ENCODE measurements at places on chromosomes 6 and 20.

- DNase-seq: no peak
Observed at GRCh38 chr6:33116417-33116816, 40.6 kb downstream of the HLA-DPB1 start.

DNA sequence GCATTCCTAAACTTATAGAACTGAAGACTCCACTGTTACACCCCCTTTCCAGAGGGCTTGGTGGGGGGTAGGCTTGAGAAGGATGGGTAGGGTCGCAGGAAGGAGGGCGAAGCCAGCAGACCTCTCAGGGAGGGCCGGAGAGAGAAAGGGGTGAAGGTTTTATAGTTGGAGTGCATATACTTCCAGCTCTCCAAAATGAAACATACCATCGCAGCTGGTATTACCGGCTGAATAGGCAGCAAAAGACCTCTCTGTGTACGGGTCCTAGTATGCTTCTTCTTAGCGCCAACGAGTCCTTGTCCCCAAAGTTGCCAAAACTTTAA lies 1.0 kb upstream of the VGLL2 start:
- DNase-seq: peak; percentile 27

GRCh38 chr6:135306740-135307420 lies 125.8 kb downstream of the MYB start:
- DNase-seq: no peak

GRCh38 chr20:37984018-37984785 lies 49.1 kb downstream of the TTI1 start:
- no peak for DNase-seq

GRCh38 chr6:44662461-44663121 lies 275.1 kb downstream of the CDC5L start:
- peak; percentile 45 for DNase-seq

GRCh38 chr6:13006578-13007300 lies 290.2 kb downstream of the PHACTR1 start:
- no peak for DNase-seq

- DNase-seq: no peak
Observed at GRCh38 chr20:37933786-37934633, 31.1 kb downstream of the VSTM2L start.

- no peak for DNase-seq
Observed at GRCh38 chr20:796921-797320, 28.6 kb upstream of the SLC52A3 start.

DNA sequence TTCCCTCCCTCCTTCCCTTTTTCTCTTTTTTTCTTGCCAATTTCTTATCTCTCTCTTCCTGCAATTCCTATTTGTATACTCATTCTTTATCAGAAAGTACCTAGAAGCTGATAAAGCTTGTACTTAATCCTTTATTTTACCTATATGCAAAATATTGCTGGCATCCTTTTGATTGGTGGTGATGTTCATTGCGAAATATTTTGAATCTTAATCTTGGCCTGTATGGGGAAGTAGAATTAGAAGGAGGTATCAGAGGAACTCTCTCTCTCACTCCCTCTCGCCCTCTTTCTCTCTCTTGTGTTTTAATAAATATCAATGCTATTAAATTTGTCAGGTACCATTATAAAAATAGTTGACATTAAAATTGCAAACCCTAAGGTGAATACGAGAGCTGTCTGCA lies 52.8 kb downstream of the UST start:
- no peak for DNase-seq

DNA sequence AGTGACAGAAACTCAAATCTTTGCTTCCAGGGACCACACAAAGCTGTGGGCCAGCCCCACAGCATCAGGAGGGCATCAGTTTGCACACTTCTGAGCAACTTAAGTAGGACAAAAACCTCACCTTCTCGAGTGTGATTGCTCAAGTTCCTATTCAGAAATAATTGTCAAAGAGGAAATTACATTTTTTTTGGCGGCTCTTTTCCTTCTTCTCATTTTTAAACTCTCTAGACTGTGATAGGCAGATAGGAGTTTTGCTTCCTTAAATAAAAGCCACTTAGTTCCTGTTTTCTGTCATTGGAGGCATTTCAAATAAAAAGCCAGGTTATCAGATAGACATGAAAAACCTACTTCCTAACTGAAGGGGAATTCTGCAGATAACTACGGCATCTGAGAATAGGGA lies 11.2 kb upstream of the TAGAP start:
- DNase-seq: no peak

DNA sequence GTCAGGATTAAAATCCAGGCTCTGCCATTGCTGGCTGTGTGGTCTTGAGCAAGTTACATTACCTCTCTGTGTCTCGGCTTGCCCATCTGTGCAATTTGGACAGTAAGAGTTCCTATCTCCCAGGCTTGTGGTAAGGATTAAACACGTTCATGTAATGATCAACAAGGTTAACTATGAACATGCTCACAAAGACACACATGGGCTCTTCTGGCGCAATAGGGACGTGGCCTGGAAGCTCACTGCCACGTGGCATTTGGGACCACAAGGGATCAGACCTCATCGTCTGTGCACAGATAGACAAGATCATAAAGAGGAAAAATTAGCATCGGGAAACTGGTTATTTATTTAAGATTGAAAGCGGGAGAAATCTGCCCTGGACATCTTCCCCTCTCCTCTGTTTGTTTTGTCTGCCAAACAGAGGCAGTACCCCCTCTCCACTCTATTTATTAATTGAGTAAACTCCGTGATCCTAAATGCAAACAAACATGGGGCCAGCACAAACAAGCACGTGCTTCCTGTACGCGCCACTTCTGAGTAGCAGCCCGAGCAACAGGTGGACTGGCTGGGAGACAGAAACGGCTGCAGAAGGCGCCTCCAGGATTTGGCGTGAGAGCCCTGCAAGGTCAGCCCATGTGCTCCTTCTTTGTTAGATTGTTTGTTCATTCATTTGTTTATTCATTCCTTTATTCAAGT lies 95.0 kb downstream of the CDH26 start:
- no peak for DNase-seq

- DNase-seq: no peak
Observed at GRCh38 chr6:118171852-118172251, 264.8 kb downstream of the SLC35F1 start.

GRCh38 chr20:45425561-45425960 lies 9.6 kb downstream of the PIGT start:
- no peak for DNase-seq

DNA sequence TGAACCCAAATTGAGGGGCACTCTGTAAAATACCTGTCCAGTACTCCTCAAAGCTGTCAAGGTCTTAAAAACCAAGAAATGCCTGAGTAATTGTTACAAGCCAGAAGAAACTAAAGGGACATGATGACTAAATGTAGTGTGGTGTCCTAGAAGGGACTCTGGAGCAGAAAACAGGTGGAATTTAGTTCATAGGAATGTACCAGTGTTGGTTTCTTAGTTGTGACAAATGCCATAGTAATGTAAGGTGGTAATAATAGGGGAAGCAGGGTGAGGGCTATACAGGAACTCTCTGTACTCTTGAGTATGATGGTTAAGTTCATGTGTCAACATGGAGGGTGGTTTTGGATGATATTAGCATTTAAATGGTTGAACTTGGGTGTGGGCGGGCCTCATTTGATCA lies 92.3 kb downstream of the CNBD2 start:
- DNase-seq: no peak

DNA sequence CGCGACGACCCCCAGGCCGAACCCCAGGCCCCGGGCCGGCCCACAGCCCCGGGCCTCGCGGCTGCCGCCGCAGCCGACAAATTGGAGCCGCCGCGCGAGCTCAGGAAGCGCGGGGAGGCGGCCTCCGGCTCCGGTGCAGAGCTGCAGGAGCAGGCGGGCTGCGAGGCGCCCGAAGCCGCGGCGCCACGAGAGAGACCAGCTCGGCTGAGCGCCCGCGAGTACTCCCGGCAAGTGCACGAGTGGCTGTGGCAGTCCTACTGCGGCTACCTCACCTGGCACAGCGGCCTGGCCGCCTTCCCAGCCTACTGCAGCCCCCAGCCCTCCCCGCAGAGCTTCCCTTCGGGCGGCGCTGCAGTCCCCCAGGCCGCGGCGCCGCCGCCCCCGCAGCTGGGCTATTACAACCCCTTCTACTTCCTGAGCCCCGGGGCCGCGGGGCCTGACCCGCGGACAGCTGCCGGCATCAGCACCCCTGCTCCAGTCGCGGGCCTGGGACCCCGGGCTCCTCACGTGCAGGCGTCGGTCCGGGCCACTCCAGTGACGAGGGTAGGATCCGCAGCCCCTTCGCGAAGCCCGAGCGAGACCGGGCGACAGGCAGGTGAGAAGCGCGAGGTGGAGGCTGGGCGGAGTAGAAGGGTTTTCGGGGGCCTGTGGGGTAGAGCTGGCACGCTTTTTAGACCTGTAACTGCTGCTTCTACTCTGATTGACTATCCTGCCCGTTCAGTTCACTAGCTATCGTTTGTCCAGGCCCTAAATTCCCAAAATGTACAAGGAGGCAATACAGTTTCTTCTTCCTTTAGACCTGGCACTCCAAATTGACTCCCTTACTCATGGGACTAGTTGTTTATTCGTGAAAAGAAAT lies 654 bp downstream of the FAM8A1 start:
- DNase-seq: peak; percentile 56

DNA sequence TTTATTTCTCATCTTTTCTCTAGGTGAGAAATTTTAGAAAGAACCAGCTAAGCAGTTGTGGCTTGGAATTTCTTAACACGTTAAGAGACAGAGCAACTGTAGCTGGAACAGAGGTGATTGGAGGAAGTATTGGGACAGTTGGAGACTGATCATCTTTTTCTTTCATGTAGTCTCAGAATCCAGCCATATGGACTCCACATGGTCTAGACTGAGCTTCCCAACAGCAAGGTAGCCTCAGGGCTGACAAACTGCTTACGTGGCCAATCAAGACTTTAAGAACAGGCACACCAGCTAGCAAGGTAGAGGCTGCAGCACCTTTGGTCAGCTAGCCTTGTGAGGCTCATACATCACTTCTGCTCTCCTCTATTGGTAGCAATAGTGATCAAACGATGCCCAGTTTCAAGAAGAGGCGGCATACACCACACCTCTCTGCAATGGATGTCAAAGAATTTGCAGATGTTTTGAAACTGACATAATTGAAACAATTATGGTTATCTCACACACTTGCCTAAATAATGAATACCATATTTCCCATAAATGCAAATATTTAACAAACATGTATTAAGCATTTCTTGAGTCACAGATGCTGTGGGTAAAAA lies 590.5 kb upstream of the SLC35B3 start:
- DNase-seq: no peak

- no peak for DNase-seq
Observed at GRCh38 chr20:51160821-51161220, 137.9 kb upstream of the KCNG1 start.

DNA sequence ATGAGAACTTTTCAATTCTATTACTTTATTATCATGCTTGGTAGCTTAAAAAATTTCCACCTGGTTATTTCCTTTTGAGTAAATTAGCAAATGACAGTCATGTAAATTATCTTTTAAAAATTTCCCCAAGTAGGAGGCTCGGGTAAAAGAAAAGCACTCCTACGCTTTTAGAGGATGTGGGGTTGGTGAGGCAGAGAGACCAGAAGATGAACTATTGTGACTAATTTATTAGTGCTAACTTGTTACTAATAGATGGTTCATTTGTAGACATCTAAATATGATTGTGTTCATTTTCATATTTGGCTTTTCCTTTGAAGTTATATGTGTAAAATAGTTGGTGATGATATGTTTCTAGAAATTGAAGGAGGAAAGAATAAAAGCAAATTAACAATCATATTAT lies 27.0 kb downstream of the ZNF292 start:
- no peak for DNase-seq

DNA sequence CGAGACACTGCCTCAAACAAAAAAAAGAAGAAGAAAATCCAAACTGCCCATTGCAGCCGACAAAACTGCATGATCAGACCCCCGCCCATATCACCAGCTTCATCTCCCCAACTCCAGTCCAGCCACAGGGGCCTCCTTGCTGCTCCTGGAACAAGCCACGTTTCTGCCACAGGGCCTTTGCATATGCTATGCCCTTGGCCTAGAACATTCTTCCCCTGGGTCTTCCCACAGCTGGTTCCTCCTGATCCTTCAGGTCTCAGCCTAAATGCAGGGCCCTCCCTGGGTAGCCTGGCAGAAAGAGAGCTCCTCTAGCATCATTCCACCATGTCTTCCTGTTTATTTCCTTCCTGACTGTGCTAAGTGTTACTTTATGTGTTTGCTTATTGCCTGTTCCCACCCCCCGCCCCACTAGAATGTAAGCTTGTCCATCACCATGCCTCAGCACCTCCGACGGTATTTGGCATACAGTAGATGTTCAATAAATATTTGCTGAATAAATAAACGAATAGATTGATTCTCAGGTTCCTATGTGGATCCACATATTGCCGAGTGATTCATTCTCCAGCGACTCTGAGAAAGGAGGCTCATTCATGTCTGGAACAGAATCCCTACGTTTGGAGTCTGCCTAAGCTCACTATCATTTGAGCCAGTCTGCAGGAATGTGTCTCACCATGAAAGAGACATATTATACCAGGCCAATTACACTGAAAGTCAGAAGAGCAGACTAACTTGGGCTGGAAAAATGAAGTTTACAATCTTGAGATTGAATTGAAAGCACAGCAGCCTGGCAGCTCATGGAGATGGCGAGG lies 56.1 kb downstream of the NFATC2 start:
- no peak for DNase-seq

DNA sequence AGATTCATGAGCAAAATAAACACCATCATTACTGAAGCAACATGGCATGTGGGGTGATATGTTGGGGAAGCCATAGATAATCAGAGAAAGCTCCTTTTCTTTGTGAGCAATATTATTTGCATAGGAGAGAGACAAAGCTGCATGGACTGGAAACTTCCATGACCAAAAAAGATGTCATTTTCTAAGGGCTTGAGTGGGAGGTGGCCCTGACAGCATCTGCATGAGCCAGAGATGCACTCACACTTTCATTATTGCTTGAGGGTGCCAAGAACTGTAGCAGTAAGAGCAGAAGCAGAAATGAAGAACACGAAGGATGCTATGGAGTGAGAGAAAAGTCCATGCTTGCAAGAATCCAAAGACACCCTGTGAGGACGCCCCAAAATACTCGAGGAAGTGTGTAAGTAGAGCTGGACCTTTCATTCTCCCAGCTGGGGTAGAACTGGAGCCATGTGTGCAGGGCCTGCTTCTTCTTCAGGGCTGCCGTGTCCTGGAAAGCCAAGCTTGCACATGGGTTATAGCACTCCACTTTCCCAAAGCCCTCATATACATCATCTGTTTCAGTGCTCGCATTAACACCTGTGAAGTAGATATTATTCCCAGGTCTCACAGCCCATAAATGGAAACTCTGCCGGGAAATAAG lies 851.2 kb downstream of the DHX35 start:
- DNase-seq: no peak

GRCh38 chr6:37368961-37369320 lies 15.2 kb downstream of the RNF8 start:
- no peak for DNase-seq

DNA sequence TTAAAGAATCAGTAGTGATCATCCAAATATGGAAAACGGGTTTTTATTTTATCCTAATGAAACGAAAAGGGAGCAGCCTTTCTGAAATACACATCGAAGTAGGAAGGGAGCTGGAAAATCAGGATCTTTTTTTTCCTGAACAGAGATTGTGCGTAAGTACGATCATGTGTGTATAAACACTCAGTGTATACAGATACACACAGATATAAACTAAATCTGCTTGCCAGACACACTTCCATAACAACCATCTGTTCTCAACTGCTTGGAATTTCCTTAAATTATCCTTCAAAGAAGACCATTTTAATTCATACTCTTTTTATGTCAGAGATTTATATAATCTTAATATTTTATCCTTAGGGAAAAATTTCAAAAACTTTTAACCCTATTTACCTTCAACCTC lies 110.7 kb downstream of the CHD6 start:
- DNase-seq: no peak

- no peak for DNase-seq
Observed at GRCh38 chr20:60648556-60648955, 603.5 kb upstream of the CDH4 start.
